ENCODE measurements at places on chromosomes 11 and 22.

- no peak for DNase-seq
Observed at GRCh38 chr22:17380359-17381087, 11.3 kb downstream of the CECR2 start.

DNA sequence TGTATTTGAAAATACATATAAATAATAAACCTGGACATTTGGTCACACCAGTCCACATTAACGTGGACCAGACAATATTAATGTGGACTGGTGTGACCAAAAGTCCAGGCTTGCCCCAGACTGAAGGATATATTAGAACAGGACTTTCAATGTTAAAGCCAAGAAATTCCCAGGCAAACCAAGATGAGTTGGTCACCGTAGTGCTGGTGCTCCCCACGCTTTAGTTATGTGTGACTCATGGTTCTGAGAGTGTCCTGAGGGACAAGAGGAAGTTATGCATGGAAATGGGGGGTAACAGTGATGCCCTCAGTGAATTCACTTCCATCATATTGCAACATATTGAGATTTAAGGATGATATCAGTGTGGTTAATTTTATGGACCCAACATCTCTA, 31.4 kb downstream of the POU2AF1 start:
- DNase-seq = no peak

GRCh38 chr11:62432695-62433094, 13.9 kb downstream of the SCGB1A1 start:
- DNase-seq = no peak

- DNase-seq = no peak
Observed at GRCh38 chr22:27251563-27251962, 550.0 kb downstream of the MN1 start.

GRCh38 chr11:22431106-22431505, 92.9 kb downstream of the SLC17A6 start:
- no peak for DNase-seq

DNA sequence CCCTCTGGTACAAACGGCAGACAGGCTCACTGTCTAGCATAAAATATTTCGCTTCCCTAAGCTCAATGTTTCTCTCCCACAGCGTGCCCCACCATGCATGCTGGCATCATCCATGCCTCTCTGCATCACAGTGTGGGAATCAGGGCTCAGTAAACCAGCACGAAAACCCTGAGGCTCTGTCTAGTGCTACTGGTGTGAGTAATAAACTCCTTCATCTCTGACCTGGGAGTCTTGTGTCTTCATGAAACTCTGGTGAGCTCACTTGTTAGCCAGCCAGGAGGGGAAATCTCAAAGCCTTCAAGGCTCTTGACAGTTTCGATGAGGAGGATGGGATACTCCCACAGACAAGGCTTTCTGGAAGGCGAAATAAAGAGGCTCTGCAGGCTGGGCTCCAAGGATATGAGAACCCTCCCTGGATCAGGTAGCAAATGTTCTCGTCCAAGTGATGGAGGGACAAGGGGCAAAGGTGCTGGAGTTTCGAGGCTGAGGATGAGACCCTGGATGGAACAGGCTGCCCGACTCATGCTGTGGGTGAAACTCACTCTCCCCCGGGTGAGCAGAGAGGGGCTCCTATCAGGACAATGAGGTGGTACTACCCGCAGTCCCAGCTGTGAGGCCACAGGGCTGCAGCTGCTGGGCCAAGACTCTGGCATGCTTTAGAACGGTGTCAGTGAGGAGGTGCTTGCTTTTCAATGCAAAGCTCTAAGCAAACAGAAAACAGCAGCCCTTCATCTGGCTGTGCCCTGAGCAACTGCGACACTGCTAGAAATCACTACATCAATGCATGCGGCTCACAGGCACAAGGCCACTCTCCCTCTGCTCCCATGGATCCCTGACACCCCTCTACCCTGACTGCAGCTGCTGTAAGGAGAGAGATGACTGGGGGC, 69.3 kb downstream of the SHANK2 start:
- no peak for DNase-seq

GRCh38 chr11:64334764-64335735, 5.0 kb upstream of the CCDC88B start:
- DNase-seq = no peak

DNA sequence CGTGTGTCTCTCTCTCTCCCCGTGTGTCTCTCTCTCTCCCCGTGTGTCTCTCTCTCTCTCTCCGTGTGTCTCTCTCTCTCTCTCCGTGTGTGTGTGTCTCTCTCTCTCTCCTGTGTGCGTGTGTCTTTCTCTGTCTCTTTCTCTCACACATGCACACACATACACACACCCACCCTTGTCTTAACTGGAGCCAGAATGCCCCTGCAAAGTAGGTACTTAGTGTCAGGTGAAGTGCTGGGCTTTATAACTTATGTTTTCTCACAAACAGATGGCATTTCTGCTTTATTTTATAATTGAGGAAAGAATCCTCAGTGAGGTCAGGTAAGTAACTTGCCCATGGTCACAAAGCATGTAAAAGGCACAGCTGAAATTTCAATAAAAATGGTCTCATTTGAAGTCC, 106.0 kb downstream of the CSNK2A3 start:
- DNase-seq = no peak

GRCh38 chr22:19460036-19460435, 12.5 kb upstream of the C22orf39 start:
- no peak for DNase-seq

DNA sequence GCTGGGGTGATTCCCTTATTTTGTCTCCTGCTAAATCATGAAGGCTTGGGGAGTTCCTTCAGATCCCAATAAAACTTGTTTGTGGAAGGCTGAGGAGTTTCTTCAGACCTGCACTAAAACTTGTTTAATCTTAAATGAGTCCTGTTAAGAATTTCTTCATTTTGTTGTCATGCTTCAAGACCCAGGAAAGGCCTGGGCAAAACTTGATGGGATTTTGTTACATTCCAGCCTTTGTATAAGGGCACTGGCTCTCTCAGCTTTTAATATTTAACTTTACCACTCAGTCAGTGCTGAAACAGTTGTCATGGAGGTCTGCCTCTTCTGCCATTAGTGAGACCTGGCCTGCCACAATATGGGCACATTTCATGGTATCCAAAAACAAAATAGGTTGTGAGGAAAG, 699.0 kb downstream of the ETS1 start:
- DNase-seq = no peak

Measured in stimulated activated CD8-positive, alpha-beta memory T cell treated with anti-CD3 and anti-CD28 coated beads, Interleukin-15, amount 100 ng/mL, for 24 hours (primary cell).